ENCODE measurements at places on chromosomes 1 and 21.

- no peak for DNase-seq
Observed at GRCh38 chr1:74767490-74767889, 34.5 kb downstream of the TYW3 start.

GRCh38 chr1:119310301-119310700 is 58.3 kb upstream of the HAO2 start:
- no peak for DNase-seq

DNA sequence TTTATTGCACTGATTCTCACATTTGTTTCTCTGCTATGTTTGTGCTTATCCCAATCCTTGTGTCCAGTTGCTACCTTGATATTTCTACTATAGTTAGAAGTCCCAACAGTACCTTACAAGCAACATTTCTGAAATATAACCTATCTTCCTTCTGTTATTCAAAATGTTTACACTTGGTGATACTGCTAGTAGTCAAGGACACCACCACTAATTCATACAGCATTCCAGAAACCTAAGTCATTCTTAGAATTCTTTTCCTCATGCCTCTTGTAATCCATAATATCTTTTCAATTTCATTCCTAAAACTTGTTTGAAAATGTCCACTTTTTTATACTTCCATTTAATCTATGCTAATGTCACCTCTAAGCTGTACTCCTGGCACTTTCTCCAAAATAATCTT is 2132.1 kb downstream of the NCAM2 start:
- DNase-seq, result no peak

GRCh38 chr1:30101487-30102227 is 621.7 kb downstream of the MATN1 start:
- no peak for DNase-seq

- DNase-seq, result no peak
Observed at GRCh38 chr1:183433703-183434102, 15.5 kb upstream of the NMNAT2 start.

DNA sequence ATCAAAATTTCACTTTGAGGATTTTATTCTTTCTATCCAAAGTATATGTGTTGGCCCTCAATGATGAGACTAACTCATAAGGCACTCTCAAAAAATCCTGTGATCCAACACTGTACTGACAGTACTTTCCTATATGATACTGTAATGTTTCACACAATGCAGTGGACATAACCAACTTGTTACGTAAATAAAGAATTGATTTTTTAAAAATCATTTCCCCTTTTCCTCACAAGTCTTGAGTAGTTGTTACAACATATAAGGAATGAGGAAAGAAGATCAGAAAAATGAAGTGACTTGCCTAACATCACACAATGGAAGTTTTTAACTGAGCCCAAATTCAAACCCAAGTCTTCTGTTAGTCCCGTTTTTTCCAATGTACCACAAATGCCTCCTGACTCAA is 17.2 kb downstream of the PTP4A2 start:
- no peak for DNase-seq

DNA sequence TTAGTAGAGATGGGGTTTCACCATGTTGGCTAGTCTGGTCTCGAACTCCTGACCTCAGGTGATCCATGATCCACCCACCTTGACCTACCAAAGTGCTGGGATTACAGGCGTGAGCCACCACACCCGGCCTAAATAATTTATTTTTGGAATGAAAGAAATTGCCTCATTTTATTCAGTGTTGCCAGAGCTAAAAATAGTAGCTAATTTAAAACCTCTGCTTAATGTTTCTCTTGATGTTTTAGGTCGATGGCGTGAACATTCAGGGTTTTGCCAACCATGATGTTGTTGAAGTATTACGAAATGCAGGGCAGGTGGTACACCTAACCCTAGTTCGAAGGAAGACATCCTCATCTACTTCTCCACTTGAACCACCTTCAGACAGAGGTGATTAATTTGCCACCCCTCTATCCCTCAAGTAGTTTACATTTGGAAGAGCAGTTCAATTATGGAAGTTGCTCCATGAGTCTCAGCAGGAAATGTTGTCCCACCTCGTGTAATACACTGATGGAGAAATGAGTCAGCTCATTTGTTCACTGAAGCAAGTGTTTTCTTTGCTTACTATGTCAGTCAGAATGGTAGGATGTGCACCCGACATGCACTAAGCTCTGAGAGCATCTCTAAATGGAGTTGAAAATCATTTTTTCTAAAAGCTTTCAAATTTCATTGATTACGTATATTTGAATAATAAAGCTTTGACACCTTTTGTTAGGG is 54.9 kb downstream of the PATJ start:
- DNase-seq, result no peak

- no peak for DNase-seq
Observed at GRCh38 chr1:32405672-32406467, 11.6 kb upstream of the BSDC1 start.

DNA sequence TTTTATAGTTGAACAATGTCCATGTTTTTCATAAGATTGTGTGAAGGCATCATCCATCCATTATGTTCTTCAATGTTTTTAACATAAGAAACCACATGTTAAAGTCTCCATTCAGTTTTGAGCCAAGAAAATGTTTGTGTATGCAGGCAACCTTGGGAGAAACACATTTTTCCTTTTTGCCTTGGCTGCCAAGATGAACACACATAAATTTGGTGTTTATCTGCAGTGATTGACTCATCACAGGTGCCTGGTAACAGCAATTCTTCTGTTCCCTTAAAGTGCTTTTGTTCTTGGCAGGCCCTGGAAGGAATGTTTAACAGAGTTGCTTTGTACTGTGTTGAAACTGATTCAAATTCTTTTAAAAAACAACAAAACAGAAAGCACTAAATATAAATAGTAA is 709.9 kb upstream of the ADGRL4 start:
- DNase-seq, result peak; percentile 25

DNA sequence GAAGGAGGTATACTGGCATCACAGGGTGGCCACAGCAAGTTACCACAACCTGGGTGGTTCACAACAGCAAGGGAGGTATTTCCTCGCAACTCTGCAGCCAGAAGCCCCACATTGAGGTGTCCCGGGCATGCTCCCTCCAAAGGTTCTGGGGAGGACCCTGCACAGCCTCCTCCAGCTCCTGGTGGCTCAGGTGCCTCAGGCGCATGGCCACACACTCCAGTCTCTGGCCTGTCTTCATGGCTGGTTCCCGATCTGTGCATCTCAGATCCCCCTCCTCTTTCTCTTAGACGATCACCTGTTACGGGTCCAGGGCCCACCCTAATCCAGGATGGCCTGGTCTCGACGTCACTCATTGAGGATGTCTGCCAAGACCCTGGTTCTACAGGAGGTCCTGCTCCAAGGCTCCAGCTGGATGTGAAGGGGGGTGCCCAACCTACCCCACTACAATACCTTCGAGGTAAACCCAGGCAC is 6.7 kb upstream of the ARF1 start:
- DNase-seq, result no peak

DNA sequence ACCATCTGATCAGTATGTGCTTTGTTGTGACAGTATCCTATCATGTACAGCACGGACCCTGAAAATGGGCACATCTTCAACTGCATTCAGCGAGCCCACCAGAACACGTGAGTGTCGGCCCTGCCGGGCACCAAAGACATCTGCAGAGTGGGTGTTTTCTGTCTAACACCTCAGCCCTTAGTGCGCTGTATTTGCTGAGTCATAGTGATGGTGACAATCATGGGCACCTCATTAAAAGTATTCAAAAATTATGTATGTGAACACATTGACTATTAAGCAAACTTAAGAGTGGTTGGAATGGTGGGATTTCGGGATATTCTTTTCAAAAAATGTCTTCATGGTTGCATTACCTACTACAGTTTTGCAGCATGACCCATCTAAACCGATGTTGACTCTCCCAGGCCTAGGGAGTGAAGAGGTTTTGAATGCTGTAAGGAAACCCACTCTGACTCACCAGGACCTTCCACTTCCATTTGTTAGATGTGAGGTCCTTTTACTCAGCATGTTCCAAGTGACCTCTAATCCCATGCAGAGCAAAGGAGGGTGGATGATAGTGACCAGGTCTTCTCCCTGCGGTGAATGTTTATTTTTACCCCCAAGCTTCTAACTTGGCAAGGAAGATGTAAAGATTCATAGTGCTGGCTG is 20.1 kb downstream of the MGST3 start:
- no peak for DNase-seq

DNA sequence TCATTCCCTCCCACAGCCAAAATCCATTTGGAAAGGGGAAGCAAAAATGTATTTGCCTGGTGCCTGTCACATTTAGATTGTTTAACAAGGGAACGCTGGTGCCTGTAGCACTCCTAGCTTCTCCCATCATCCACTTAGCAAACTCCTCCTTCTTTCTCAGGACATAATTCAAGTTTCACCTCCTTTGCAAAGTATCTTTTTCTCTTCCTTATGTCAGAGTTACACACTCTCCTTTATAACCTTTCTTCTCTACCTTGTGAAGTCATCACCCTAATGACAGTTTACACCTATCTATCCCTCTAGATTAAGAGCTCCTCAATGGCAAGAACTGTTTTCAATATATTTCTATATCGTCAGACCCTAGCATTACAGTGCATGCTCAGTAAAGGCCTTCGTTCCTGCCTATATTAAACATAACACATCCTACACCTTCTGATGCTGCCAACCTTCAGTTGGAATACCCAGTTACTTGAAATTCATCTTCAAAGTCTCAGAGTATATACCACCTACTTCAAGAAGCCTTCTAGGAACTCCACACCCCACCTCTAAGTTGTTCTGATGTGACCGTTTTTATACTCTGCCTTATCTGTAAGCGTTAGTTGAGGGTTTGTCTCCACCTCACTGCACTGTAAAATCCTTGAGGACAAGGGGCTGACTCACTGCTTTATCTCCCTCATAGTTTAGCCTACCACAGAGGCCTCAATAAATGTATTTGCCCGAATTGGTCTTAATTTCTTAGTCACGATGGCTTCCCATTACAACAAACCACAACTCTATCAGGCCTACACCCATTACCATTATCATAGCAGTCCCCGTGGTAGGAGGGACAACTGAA is 1.0 kb upstream of the EPS15 start:
- DNase-seq, result no peak

DNA sequence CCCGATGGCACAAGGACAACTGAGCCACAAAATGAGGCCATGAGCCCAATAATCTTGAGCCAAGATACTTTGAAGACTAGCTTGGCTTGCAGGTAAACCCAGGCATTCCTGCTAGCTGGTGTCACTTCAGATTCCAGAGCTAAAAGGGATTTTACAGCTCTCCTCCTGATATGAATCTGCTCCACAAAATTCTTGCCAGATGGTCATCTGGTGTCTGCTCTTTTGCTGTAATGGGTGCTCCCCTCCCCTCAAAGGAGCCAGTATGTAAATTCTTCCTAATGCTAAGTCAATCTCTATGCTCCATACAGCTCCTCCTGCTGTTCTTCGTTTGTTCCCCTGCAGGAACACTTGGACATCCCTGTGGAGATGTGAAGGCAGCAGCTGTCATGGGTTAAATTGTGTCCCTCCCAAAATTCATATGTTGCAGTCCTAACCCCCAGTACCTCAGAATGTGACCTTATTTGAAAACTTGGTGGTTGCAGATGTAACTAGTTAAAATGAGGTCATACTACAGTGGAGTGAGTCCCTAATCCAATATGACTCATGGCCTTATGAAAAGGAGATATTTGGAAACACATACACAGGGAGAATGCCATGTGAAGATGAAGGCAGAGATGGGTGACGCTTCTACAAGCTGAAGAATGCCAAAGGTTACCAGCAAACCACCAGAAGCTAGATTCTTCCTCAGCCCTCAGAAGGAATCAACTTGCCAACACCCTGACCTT is 180.6 kb upstream of the PALMD start:
- peak; percentile 77 for DNase-seq

DNA sequence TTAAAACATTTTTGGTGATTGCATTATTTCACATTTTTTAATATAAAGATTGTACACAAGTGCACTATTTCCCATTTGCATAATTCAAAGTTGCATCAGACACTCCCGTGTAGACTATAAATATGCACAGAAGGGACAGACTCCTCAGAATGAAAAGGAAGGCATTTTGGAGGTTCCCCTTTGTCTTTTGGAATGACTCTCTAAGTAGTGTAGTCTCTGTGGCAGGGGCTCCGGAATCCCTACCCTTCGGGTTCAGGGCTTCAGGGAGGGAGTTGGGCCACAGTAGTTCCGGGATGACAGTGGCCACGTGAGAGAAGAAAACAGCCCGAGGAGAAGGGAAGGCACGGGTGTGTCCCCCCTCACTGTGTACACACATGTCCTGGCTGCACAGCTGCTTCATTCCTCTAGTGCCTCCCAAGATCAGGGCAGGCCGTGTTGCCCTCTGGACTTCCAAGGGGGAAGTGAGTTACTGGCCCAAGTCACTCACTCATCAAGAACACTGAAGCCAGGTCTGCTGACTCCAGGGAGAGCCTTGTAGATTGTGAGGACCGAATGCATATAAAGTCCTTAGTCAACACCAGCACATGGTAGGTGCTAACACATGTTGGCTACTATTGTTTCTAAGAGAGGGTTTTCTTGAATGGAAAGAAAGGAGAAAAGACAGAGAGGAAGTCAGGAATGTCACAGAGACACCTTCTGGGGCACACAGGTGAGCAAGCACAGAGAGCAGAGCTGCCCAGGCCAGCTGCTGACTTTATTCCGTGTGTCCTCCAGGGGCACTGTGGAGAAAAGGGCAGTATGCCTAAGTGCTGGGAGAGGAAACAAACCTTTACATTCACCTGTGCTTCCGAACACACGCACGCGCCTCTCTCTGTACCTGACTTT is 39.8 kb downstream of the LHX4 start:
- no peak for DNase-seq

- DNase-seq, result no peak
Observed at GRCh38 chr1:225526878-225527277, 99.0 kb upstream of the LBR start.

- DNase-seq, result no peak
Observed at GRCh38 chr1:174795806-174796205, 203.9 kb upstream of the CACYBP start.

- no peak for DNase-seq
Observed at GRCh38 chr1:11731691-11732283, 4.1 kb upstream of the AGTRAP start.

DNA sequence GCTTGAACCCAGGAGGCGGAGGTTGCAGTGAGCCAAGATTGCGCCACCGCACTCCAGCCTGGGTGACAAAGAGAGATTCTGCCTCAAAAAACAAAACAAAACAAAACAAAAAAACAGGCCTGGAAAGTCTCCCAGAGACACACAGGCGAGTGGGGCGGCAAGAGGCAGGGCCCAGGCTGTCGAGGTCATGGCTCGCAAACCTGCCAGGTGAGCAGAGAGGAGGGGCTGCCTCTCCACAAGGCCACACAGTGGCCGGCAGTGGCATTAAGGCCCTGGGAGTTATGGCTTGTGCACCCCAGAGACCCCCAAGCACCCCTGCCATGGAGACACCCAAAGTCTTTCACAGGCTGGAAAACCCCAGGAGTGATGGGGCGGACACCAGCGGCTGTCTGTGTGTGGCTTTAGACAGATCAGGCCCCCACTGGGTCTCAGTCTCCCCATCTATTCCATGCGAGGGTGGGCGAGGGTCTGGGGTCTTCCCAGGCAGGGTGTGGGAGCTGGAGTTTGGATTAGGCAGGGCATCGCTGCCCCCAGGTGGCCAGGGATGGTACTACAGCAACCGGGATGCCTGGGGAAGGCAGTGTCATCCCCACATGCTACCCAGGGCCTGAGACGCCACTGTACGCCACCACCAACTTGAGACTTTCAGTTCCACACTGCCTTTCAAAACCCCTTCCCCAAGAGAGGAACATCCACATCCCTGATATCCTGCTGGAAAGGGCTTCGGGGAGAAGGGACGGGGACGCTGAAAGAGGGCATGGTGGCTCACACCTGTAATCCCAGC is 7.3 kb upstream of the CTRC start:
- DNase-seq, result no peak

GRCh38 chr1:201268604-201269151 is 14.6 kb upstream of the PKP1 start:
- peak; percentile 29 for DNase-seq

- DNase-seq, result no peak
Observed at GRCh38 chr1:13735168-13735930, 35.4 kb downstream of the PRDM2 start.

All from GM04503 (cell line).